GM23248 (cell line): ENCODE measurements at places on chromosomes 16 and 17. TPM values are rescaled to one million over a fixed set of nuclear protein-coding genes. Genes with fewer than 3 reads are reported as not detected.

GRCh38 chr17:64412944-64413381, 22.3 kb upstream of the PECAM1 start:
- no peaks in the 10 kb centered on the region for H3K27me3 ChIP-seq
- H3K4me3 ChIP-seq: no peak overlapping the region
- no peaks in the 10 kb centered on the region for H3K4me1 ChIP-seq

GRCh38 chr17:14015271-14015670, 54.0 kb upstream of the COX10 start:
- H3K4me3 ChIP-seq: no peak overlapping the region
- no peak overlapping the region for H3K27ac ChIP-seq
- H3K36me3 ChIP-seq: no peaks in the 10 kb centered on the region

DNA sequence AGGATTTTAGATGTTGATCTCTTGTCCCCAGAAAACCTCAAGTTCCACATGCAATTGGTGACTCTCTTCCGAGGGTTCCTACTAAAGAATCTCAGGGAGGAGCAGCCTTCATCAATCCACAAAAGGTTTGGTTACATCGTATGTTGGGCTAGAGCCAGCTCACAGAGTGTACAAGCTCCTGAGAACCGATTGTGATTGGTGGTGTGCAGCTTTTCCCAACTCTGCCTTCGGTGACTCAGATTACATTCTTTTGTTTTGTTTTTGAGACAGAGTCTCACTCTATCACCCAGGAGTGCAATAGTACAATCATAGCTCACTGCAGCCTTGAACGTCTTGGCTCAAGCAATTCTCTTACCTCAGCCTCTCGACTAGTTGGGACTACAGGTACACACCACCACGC, 172.4 kb downstream of the PMP22 start:
- H3K36me3 ChIP-seq: no peaks in the 10 kb centered on the region
- peak; percentile 59 for DNase-seq
- H3K27me3 ChIP-seq: 0 out of 2 replicates have a peak, but pooled peaks cover 3% of the 10 kb centered on the region
- no peaks in the 10 kb centered on the region for H3K4me1 ChIP-seq
- H3K27ac ChIP-seq: no peak overlapping the region
- H3K4me3 ChIP-seq: no peak overlapping the region

DNA sequence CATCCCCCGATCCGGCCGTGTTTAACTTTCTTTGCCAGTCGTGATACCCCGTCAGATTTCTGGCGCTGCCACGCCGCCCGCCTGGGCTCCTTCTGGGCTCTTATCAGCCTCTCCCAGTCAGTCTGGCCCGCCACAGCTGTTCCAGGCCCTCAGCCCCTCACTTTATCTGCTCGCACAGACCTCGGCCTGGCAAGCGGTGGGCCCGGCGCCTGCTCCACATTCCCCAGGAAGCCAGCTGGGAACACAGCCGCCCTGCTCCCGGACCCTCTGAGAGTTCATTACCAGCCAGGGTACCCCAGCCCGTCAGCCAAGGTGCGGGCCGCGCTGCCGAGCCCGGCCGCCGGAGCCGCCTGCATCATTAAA, 157.5 kb downstream of the ZNF423 start:
- no peak for DNase-seq
- H3K4me1 ChIP-seq: 0 out of 2 replicates have a peak, but pooled peaks cover 3% of the 10 kb centered on the region
- H3K27ac ChIP-seq: no peak overlapping the region
- H3K36me3 ChIP-seq: no peaks in the 10 kb centered on the region
- peaks cover 13% of the 10 kb centered on the region for H3K27me3 ChIP-seq

- no peaks in the 10 kb centered on the region for H3K36me3 ChIP-seq
- H3K4me1 ChIP-seq: no peaks in the 10 kb centered on the region
- no peak overlapping the region for H3K4me3 ChIP-seq
Observed at GRCh38 chr16:49454426-49455180, 81.0 kb downstream of the C16orf78 start.

DNA sequence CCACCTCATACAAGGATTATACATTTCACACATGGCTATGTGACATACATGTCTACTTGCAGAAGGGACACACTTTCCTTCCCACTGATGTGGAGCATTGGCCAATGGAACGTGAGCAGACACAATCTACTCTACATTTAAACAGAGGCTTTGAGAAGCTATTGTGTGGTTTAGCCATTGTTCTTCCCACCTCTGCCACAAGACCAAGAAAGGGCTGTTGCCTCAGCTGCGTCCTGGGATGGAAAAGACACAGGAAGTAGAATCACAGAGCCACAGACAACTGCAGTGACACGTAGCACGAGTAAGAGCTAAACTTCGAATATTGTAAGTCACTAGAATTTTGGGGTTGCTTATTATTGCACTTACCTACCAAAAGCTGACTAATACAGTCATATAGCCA, 33.3 kb downstream of the PRKCB start:
- no peaks in the 10 kb centered on the region for H3K36me3 ChIP-seq
- H3K27ac ChIP-seq: no peak overlapping the region
- no peak overlapping the region for H3K4me3 ChIP-seq
- H3K4me1 ChIP-seq: no peaks in the 10 kb centered on the region
- H3K27me3 ChIP-seq: no peaks in the 10 kb centered on the region

DNA sequence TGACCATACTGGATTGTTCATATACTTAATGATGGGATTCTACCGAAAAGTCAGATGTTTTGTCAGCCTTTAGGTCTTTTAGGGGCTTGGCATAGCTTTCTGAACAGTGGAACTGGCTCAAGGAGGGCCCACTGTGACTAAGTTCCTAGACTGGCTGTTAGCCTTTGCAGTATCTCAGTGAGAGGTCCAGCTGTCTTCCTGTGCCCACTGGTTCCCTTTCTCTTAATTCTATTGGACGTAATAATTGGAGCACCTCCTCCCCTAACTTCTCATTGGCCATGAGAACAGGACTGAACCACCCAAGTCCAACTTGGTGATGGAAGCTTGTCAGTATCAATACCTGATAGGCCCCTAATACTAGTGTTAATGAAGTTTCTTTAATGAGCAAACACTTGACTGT, 13.5 kb downstream of the KPNA2 start:
- peaks cover 15% of the 10 kb centered on the region for H3K4me1 ChIP-seq
- no peaks in the 10 kb centered on the region for H3K27me3 ChIP-seq
- no peak overlapping the region for H3K27ac ChIP-seq
- no peak overlapping the region for H3K4me3 ChIP-seq

GRCh38 chr17:21218101-21218500, 4.1 kb upstream of the TMEM11 start:
- no peaks in the 10 kb centered on the region for H3K27me3 ChIP-seq
- 0 out of 2 replicates have a peak, but pooled peaks cover 7% of the 10 kb centered on the region for H3K4me1 ChIP-seq
- no peak overlapping the region for H3K4me3 ChIP-seq
- H3K27ac ChIP-seq: no peak overlapping the region

- H3K4me1 ChIP-seq: no peaks in the 10 kb centered on the region
- H3K27ac ChIP-seq: no peak overlapping the region
- no peak overlapping the region for H3K4me3 ChIP-seq
- H3K27me3 ChIP-seq: no peaks in the 10 kb centered on the region
- DNase-seq: peak; percentile 52
Observed at GRCh38 chr17:10631048-10631700, 25.9 kb downstream of the MYH3 start.

DNA sequence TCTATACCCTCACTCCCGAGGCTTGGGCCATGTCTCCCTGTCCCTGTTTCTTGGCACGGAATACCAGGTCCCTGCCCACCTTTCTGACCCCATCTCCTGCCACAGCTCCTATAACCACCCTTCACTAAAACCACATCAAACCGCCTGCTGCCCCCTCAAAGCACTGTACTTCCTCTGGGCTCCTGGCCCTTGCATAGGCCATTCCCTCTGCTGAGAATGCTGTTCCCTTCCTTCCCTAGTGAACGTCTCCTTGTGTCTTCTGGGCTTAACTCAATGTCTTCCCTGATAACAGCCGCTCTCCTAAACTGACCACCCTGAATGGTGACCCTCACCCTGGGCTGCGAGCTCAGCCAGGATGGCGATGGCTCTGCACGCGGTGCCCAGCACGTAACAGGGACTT, 10.7 kb downstream of the AANAT start:
- no peak overlapping the region for H3K4me3 ChIP-seq
- H3K27ac ChIP-seq: no peak overlapping the region
- H3K27me3 ChIP-seq: no peaks in the 10 kb centered on the region
- DNase-seq: no peak

DNA sequence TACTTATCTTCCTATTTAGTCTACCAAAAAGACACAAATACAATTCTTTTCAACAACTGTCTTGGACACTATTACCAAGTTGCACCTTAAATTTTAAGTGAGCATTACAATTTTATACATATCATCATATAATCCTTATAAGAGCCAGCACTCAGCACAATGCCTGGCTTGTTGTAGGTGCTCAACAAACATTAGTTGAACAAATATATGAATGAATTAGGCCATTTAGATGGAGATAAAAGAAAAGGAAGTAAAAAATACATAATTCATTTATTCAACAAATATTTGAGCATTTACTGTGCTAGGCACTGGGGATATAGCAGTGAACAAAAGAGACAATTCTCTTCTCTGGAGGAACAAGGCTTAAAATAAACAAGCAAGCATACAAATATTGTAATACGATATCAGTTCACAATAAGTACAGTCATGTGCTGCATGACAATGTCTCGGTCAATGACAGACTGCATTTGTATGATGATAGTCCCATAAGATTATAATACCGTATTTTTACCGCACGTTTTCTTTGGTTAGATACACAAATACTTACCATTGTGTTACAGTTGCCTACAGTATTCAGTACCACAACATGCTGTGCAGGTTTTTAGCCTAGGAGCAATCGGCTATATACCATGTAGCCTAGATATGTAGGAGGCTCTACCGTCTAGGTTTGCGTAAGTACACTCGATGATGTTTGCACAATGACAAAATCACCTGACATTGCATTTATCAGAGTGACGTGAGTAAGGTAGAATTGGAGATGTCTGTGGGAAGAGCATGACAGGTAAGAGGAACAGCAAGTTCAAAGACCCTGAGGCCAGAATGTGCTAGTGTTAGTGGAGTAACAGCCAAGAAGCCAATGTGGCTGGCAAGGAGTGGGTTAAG, 86.4 kb upstream of the HS3ST2 start:
- H3K27ac ChIP-seq: no peak overlapping the region
- no peaks in the 10 kb centered on the region for H3K36me3 ChIP-seq
- no peaks in the 10 kb centered on the region; the same call in 1 of the 2 replicates for H3K27me3 ChIP-seq
- H3K4me1 ChIP-seq: no peaks in the 10 kb centered on the region

GRCh38 chr16:17160920-17161431, 309.8 kb downstream of the XYLT1 start:
- no peak overlapping the region for H3K4me3 ChIP-seq
- H3K4me1 ChIP-seq: no peaks in the 10 kb centered on the region
- no peak for DNase-seq
- H3K36me3 ChIP-seq: no peaks in the 10 kb centered on the region
- H3K27me3 ChIP-seq: no peaks in the 10 kb centered on the region

- no peak overlapping the region for H3K4me3 ChIP-seq
- peaks cover 73% of the 10 kb centered on the region for H3K4me1 ChIP-seq
- no peaks in the 10 kb centered on the region for H3K36me3 ChIP-seq
Observed at GRCh38 chr17:45306623-45307022, 10.2 kb downstream of the MAP3K14 start.

DNA sequence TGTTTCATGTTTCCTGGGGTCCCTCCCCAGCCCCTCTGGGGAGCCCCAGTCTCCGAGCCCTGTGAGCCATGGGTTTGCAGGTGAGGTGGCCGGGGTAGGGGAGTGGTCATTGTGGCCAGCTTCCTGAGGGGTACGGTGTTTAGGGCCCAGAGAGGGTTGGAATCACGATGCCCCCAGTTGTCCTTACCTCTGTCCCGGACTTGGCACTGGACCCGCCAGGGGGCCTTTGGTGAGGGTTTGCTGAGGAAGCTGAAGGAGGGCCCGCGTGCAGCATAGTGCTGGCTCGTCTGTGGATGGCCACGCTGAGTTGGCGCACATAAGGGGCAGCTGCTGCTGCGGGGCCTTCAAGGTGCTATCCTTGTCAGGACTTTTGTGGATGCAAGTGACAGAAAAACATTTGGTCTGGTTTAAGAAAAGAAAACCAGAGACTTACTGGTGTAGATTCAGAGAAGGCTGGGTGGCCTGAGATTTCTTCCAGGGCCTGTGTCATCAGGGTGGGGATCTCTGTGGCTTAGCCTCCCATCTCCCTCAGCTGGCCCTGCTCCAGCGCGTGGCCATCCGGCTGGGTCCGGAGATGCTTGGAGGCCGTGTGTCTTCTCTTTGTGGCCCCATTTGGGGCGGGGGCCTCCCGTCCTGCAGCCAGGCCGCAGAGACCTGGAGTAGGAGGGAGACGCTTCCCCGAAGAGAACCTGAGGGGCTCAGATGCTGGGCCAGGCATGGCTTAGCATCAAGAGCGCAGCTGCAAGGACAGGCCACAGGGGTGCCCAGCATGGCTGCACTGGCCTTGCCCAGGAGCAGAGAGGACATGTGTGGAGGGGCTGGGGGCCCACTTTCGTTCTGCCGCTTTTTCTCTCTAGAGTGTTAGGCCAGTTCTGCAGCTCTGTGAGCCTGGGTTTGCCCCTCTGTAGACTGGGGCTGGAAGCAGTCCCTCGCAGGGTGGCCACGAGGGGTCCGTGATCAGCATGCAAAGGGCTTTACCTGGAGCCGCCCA, 33.7 kb upstream of the NUDT16L1 start:
- no peak for DNase-seq
- no peak overlapping the region for H3K4me3 ChIP-seq
- H3K27me3 ChIP-seq: no peaks in the 10 kb centered on the region
- H3K36me3 ChIP-seq: no peaks in the 10 kb centered on the region; the same call in 1 of the 2 replicates

GRCh38 chr17:43377056-43377810, 21.6 kb upstream of the ARL4D start:
- H3K27me3 ChIP-seq: no peaks in the 10 kb centered on the region
- H3K27ac ChIP-seq: no peak overlapping the region
- no peaks in the 10 kb centered on the region for H3K36me3 ChIP-seq
- H3K4me3 ChIP-seq: no peak overlapping the region
- no peak for DNase-seq
- no peaks in the 10 kb centered on the region for H3K4me1 ChIP-seq

GRCh38 chr17:36655726-36656125, 54.3 kb downstream of the MRM1 start:
- no peak for DNase-seq
- H3K27me3 ChIP-seq: peaks cover 22% of the 10 kb centered on the region
- no peak overlapping the region for H3K4me3 ChIP-seq
- no peaks in the 10 kb centered on the region for H3K36me3 ChIP-seq

- peaks cover 4% of the 10 kb centered on the region; the same call in 1 of the 2 replicates for H3K4me1 ChIP-seq
- H3K27ac ChIP-seq: no peak overlapping the region
- H3K36me3 ChIP-seq: no peaks in the 10 kb centered on the region
- no peaks in the 10 kb centered on the region for H3K27me3 ChIP-seq
- H3K4me3 ChIP-seq: no peak overlapping the region
Observed at GRCh38 chr16:27308792-27309191, 5.0 kb upstream of the IL4R start.

- H3K27ac ChIP-seq: no peak overlapping the region
- DNase-seq: peak; percentile 44
- no peaks in the 10 kb centered on the region for H3K27me3 ChIP-seq
- H3K4me3 ChIP-seq: no peak overlapping the region
- 0 out of 2 replicates have a peak, but pooled peaks cover 5% of the 10 kb centered on the region for H3K4me1 ChIP-seq
- H3K36me3 ChIP-seq: no peaks in the 10 kb centered on the region
Observed at GRCh38 chr17:47987240-47987835, 16.4 kb downstream of the CDK5RAP3 start.

GRCh38 chr16:71449020-71449419, 7.2 kb upstream of the TLE7 start:
- no peaks in the 10 kb centered on the region for H3K4me1 ChIP-seq
- no peaks in the 10 kb centered on the region for H3K27me3 ChIP-seq
- 0 out of 2 replicates have a peak overlapping the region, but pooled peaks have one; percentile 5 for H3K4me3 ChIP-seq
- DNase-seq: no peak

- no peaks in the 10 kb centered on the region for H3K36me3 ChIP-seq
- no peak for DNase-seq
- H3K4me3 ChIP-seq: no peak overlapping the region
Observed at GRCh38 chr17:80768389-80768788, 223.3 kb upstream of the CHMP6 start.

The TVP23A gene
- not detected in 2 replicates for total RNA-seq

The NUDT16L1 gene
- 34.8 and 43.6 TPM in 2 replicates for total RNA-seq

The AURKB gene
- 9.4 and 18.4 TPM in 2 replicates for total RNA-seq

The DOC2A gene
- not detected in 2 replicates for total RNA-seq

The TMEM100 gene
- 0.76 TPM in 1 of 2 replicates, not detected in the other for total RNA-seq

The ARHGAP23 gene
- 64.2 and 69.4 TPM in 2 replicates for total RNA-seq

The CCL7 gene
- total RNA-seq: 4.9 and 7.3 TPM in 2 replicates

The VAT1L gene
- 6.2 and 7.1 TPM in 2 replicates for total RNA-seq

The NUBP2 gene
- total RNA-seq: 88.9 and 189 TPM in 2 replicates

The TUFM gene
- total RNA-seq: 95.2 and 107 TPM in 2 replicates
